GF-D8 (cell line): ENCODE measurements at places on chromosomes 3 and 15.
A peak's percentile ranks its signal among the peaks of the same experiment; 100 is the strongest.

DNA sequence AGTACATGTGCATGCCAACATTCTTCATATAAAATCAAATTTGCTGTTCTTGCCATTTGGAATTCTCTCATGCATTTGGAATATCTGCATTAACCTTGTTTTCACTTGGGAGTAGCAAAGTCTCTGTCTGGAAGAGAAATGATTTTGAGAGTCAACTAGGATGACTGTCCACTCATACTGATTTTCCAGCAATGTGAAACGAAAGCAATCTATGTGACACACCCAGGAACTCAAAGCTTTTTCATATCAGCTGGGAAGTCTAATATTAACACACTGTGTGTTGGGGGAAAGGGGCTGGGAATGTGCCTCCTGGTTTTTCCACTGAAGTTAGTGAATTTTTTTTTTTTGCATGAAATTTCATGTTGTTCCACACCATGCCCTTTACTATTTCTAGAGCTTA lies 124.9 kb downstream of the DUT start:
- no peak for DNase-seq

GRCh38 chr3:11080492-11080891 lies 73.8 kb upstream of the HRH1 start:
- DNase-seq: no peak

GRCh38 chr15:77393471-77393840 lies 26.4 kb downstream of the PEAK1 start:
- DNase-seq: no peak

- DNase-seq: no peak
Observed at GRCh38 chr3:31748933-31749295, 216.2 kb downstream of the STT3B start.

DNA sequence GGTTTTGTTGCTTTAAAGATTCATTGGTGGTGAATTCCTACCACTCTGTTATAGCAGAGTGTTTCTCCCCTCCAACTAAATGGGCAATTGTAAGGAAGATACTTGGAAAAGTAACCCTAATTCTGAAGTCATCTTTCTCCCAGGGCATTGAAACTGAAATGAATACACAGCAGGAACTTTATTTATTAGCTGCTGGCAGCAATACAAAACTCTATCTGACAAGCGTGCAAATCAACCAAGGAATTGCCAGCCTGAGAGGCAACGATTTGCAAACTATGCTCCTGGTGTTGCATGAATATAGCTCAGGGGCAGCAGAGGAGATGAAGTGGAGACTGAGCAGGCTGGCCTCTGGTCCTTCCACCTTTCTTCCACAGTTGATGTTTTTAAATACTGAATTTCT lies 48.9 kb downstream of the CD200R1 start:
- no peak for DNase-seq

GRCh38 chr3:49276475-49277382 lies at the start of gene C3orf62:
Gene C3orf62 (minus strand): TSS chr3:49277232. CDS start chr3:49276872, 360 bp downstream.
- DNase-seq: no peak

DNA sequence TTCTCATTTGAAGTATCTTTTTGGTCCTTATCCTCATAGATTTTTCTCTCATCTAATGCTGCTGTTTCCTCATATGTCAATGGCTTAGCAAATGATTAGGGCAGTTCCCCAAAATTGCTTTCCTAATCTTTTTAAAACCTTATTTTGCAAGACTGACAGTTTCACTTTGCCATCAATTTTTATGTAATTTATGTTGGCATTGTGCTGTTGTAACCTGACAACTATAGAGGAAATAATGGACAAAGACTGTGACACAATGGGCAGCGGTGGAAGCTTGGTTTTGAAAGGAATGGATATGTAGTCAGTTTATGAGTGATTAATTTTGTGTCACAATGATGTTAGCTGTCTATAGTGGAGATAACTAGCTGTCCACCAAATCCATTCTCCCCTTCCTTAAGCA lies 10.6 kb upstream of the SH3BP5 start:
- no peak for DNase-seq

- DNase-seq: peak; percentile 55
Observed at GRCh38 chr3:128174675-128175590, 21.7 kb downstream of the EEFSEC start.

GRCh38 chr3:51997935-51998596 lies 2.4 kb upstream of the RPL29 start:
- DNase-seq: no peak

GRCh38 chr3:107344722-107345121 lies 32.5 kb upstream of the CCDC54 start:
- no peak for DNase-seq

DNA sequence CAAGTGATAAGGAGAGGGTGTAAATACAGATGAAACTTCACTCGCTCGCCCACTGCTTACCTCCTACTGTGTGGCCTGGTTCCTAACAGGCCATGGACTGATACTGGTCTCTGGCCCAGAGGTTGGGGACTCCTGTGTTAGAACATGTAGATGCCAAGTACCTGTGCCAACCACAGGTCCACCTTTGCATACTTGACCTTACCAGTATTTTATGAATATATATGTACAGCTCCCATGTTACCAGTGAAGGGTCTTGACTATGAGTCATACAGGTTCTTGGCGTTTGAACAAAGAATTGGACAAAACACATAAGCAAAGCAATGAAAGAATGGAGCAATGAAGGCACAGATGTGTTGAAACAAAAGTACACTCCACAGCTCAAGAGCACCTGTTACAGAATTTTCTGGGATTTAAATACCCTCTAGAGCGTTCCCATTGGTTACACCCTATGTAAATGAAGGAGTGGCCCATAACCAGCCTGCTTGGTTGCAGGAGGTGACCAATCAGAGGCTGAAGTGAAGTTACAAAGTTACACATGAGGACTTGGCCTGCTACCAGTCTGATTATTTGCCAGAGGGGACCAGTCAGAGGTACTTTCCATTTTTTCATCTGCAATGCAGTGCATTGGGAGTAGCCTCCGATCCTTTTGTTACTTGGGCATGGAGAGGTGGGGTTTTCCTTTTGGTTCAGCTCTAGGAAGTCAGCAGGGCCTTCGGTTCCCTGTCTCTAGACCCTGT lies 1.7 kb upstream of the GFM1 start:
- DNase-seq: no peak

DNA sequence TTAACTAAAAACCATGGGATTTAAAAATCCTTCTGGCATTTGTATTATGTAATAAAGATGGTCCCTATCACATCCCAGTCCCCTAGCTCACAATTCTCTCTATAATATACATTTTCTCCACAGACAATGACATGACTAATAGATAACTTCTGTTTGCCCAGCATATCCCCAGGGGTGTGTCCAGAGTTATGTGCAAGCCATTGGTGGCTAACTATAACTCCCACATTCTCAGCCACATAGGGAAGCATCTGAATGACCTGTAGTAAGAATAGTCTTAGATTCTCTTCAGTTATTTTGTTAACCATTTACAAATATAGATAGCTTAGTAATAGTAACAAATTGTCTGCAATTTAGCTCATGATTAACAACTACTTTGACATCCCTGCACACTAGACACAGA lies 52.2 kb upstream of the RBSN start:
- no peak for DNase-seq

DNA sequence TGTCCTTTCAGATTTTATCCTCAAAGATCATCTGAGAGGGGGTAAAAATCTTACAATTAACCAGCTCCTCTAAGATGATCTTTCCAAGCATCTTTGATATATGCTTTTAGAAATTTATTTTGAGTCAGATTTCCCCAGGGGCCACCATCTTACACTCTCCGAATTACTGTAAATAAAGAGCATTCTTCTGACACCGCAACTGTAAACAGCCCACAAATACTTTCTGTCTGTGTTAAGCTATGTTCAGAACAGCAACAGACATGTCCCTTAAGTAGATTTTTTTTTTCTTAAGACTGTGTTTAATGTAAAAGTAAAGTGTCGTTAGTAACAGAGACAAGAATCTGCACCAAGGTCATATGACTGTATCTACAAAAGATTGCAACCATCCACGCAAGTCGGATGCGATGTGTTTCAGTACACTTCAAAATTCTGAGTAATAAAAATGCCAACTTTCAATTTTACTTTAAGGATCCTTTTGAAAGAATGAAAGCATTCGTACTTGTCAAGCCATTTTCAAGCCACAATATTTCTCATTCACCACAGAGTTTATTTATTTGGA lies 159.0 kb upstream of the KCNH8 start:
- DNase-seq: no peak

- DNase-seq: no peak
Observed at GRCh38 chr3:133674290-133674919, 12.7 kb upstream of the TOPBP1 start.

GRCh38 chr15:101372960-101373525 lies 78.0 kb upstream of the SNRPA1 start:
- no peak for DNase-seq

DNA sequence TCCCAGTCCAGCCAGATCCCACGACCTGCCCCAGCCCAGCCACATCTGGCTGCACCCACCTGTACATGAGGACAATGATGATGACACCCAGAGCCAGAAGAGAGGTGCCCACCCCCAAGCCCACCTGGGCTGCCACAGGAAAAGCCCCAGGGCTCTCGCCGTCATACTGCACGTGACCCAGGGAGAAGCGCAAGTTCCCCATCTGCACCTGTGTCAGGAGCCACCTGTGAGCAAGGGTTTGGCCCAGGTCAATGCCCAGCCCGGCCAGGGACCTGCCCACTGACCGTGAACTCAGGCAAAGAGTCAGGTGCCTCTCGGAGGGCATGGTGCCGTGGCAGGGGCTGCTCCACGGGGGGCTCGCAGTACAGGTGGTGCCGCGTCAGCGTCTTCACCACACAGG lies 16.3 kb downstream of the PLXNB1 start:
- no peak for DNase-seq

GRCh38 chr3:67312155-67312554 lies 314.0 kb downstream of the KBTBD8 start:
- DNase-seq: no peak

- no peak for DNase-seq
Observed at GRCh38 chr3:39435006-39435748, 28.7 kb downstream of the RPSA start.
